ENCODE measurements at places on chromosomes 6 and 20.

DNA sequence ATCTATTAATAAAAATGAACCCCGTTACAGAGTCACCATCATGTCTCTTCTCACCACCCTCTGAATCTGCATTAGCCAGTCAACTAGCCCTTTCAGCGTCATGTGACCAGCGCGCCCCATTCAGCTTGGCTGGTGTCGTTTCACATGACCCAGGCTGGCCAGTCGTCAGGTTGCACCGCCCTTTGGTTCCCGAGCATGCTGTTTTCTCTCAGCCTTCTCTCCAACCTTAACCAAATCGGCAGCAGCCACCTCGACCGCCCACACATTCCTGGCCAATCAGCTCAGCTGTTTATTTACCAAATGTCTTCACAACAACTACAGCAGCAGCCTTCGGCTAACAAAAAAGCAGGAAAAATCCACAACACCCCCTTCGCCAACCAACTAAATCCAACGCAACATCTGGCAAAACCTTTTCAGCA lies 5.6 kb downstream of the SRSF3 start:
- no peak for DNase-seq

DNA sequence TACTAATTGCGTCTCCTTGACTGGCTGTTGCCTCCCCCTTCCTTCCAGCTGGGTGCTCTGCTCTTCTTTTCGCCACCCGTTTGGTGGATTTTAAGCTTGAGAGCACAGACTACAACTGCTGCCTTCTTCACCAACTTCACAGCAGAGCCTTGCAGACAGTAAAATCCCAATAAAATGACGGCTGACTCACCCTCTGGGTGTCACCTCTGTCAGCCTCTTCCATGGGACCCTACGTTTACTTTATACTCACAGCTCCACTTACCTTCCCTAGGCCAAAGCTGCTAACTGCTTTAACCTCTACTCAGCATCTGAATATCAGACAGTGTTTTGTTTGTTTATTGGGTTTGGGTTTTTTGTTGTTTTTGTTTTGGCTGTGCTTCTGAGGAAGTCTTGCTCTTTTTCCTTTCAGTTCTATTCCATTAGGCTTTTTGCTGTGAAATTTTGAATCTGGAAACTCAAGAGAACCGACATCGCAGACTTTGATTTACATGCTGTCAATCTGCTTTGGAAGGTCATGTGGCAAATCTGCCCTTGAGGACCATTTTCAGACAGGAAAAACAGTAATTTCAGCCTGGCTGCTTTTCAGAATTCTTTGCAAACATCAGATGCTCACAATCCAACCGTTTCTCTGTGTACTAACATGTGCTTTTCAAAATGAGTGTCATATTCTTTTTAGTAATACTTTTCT lies 2.4 kb downstream of the AGPAT4 start:
- no peak for DNase-seq

GRCh38 chr6:69622924-69623323 lies 173.9 kb downstream of the LMBRD1 start:
- no peak for DNase-seq

- no peak for DNase-seq
Observed at GRCh38 chr6:111950661-111951496, 77.6 kb upstream of the FYN start.

- no peak for DNase-seq
Observed at GRCh38 chr6:52904562-52905279, 4.8 kb downstream of the GSTA3 start.

- no peak for DNase-seq
Observed at GRCh38 chr6:40116832-40117231, 182.6 kb upstream of the MOCS1 start.

Data from uterus (tissue), 4 donors.